ENCODE measurements at places on chromosomes 12 and 14.

DNA sequence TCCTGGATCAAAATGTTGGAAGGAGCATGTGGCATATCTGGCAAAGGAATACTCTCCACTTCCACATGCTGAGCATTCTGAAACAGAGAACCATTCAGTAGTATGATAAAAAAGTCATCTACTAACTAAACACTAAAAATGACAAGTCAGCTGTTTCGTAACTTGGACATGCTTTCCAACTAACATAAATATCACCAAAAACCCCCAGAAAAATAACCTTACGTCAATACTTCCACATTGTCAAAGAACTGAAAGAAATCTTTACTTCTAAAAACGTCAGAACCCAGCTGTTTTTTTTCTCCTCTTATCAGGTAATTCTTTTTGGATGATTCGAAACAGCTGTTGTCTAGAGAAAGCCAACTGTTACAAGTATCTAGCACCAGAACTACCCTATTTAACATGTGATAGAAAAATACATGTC, 8.2 kb downstream of the WBP11 start:
- no peak for DNase-seq

DNA sequence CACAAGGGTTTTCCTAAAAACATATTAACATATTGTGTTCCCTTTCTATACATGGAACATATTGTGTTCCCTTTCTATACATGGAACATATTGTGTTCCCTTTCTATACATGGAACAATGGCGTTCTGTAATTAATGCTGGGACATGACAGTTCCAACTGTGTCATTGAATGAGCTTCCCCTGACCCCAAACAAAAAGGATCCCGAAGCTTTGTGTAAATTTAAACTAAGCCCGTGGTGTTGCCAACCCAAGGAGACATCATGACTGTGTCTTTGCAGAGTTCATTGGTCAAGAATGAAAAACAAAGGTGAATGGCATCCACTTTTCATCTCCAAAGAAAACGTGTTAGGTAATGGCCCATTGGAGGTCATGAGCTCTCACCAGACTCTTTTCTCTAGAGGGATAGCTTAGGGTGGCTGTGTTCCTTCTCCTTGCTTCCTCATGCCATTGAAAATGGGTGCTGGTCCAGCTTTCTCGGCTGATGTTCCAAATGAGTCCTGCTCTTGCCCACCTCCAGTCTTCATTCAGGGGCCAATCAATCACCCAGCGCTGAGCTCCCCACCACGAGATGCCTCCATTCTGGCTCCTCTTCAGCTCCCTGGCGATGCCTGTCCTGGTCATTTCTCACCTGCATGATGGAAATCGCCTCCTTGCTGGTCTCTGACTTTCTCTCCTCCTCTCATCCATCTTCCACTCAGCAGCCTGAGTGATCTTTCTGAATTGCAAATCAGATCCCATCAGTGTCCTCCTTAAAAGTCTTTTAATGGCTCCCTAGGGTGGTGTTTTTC, 156.1 kb downstream of the VRK1 start:
- DNase-seq, result no peak

- no peak for DNase-seq
Measured at GRCh38 chr12:25992026-25992782, 33.7 kb downstream of the RASSF8 start.

- DNase-seq, result no peak
Measured at GRCh38 chr14:65128096-65128495, 25.8 kb upstream of the MAX start.

DNA sequence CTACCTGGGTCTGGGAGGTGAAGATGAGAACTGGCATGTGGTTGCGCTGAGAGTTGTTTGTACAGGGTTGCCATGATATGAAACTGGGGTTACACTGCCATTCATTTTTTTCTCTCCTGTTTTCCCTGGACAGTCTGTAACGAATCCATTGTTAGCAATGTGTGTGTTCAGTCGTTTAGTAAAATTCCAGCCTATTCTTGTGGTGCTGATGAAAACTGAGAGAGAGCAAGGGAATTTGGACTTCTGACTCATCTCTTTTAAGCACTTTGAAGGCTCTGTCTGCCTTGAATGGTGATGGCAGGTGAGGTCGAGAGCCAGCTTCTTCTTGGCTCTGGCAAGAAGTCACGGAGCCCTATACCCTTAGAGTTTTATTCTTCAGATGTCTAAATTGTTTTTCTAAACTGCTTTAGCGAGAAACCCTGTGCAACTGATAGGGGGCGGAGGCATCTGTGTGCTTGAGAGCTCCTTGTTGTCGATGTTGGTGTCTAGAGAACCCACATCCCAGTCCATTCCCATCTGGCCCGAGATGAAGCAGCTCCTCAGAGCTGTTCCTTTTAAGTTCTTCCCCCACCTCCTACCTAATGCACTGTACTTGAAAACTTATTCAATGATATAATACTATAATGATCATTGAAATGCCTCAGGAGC, 204.4 kb downstream of the TMX1 start:
- no peak for DNase-seq

DNA sequence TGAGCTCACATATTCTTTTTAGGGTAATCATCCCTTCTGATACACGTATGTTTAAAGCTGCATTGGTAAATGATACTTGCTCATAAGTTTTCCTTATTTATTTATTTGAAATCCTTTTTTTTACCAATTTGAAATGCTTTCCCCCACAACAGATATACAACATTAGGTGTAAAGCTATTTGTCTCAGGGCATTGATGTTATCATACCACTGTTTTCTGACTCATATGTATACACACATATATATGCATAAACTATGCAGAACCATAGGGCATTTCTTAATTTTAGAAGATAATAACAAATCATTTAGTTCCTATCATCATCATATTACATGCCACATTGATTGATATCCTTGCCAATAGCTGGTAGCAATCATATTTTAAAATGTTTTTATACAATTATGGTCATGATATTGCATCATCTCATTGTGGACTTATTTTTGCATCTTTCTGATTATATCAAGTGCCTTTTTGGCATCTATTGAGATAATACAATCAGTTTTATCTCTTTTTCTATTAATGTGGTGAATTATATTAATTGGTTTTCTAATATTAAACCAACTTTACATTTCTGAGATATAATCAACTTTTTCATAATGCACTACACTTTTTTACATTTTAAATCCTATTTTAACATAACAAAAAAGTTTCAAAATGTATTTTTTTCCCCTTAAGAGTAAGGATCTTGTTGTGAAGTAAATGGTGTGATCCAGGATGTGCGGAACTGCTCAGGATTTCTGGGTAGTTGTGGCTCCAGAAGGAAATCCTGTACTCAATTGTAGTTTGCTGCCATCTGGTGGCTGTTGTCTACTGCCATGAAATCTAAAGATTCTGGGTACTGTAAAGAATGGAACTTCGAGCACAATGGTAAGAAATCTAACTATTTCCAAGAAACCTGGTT, 16.7 kb downstream of the OR9K2 start:
- DNase-seq, result peak; percentile 15

- DNase-seq, result no peak
Measured at GRCh38 chr12:23014749-23015148, 389.8 kb downstream of the ETNK1 start.

DNA sequence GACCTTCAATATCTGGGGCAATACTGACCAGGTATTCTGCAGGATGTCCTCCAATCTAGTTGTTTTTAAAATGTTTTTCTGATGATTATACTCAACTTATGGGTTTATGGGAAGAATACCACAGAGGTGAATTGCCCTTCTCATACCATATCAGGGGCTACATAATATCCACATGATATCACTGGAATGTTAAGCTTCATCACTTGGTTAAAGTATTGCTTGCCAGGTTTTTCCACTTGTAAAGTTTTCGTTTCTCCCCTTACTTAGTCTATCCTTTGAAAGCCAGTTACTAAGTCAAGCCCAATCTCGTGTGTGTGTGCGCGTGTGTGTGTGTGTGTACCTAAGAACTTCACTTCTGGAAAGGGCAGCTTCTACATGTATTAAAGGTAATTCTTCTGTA, 980.9 kb upstream of the FBXO33 start:
- no peak for DNase-seq

GRCh38 chr12:54060975-54061778, 7.5 kb downstream of the HOXC4 start:
- no peak for DNase-seq

GRCh38 chr14:47674148-47674542, 1.3 kb downstream of the MDGA2 start:
- DNase-seq, result no peak

DNA sequence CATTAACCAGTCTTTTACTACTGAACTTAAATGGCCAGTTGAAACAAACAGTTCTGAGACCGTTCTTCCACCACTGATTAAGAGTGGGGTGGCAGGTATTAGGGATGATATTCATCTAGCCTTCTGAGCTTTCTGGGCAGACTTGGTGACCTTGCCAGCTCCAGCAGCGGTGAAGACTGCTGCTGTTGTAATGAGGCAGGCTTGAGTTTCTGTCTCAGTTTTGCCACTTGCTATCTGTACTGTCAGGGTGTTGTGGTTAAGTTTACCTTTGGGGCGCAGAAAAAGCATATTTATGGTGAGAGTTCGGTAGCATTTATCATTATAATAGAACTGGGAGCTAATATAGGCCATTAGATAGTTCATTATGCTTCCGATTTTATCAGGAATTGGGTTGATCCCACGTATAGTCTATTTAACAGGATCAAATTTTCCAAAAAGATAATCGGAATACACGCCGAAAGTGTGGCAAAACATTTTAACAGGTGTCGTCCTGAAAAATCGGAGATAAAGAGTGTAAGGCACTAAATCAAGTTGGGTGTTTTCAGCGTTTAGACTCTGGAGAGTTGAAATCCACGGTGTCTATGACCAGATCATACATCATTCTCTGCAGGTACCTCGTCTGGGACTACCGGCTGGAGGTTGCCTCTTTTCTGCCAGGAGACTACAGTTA, 688 bp upstream of the NECAP1 start:
- DNase-seq, result no peak

DNA sequence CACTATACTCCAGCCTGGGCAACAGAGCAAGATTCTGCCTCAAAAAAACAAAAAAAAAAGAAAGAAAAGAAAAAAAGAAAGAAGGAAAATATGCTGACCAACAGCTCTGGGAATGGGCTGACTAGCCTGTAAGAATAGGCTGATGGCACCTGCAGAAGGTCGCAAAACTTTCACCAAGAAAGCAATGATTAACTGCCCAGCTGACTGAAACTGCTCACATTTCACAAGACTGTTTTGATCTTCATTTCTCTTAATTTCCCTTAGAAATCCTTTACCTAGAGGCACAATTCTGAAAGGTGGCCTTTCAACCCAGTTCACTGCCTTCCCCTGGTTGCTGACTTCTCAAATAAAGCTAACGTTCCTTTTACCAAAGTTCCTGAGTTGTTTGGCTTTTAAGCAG, 12.4 kb downstream of the BEST3 start:
- DNase-seq, result no peak

- no peak for DNase-seq
Measured at GRCh38 chr12:129036135-129036534, 182.9 kb downstream of the GLT1D1 start.

DNA sequence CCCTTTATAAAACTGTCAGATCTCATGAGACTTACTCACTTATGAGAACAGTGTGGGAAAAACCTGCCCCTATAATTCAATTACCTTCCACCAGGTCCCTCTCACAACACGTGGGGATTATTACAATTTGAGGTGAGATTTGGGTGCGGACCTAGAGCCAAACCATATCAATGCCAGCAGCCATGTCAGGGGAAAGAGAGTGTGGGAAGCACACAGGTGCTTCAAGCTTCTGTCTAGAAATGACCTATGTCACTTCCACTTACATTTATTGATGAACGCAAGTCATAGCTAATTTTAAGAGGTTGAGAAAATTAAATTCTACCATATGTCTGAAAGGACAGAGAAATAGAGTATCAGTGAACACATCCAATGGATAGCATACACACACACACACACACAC, 32.5 kb upstream of the E2F7 start:
- DNase-seq, result no peak

- DNase-seq, result no peak
Measured at GRCh38 chr12:122139266-122139665, 34.8 kb downstream of the IL31 start.

DNA sequence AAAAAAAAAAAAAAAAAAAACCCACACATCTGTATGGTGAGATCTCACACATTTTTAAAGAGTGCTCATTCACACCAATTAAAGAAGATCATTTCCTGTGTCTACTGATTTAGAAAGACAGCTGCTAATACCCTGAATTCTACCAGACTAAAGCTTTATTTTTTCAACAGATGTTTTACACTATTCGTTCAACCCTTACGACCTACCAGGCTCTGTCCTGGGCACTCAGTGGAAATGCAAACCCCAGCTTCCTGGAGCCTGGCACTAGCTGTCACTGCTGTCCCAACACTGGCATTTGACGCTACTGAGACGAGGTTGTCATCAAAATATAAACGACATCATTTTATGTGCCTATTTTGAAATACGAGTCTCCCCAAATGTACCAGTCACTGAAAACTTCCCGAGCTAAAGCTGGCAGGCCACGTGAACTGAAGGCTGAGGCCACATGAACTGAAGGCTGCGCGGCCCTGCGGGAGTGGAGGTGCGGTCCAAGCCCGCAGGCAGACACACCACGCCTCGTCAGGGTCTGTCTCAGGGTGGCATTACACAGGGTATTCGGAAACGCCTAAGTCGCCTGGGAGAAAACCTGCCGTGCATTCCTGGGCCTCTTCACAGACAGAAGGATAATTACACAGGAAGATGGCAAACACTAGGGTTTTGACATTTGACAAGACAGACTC, 27.2 kb downstream of the SLC15A4 start:
- no peak for DNase-seq

DNA sequence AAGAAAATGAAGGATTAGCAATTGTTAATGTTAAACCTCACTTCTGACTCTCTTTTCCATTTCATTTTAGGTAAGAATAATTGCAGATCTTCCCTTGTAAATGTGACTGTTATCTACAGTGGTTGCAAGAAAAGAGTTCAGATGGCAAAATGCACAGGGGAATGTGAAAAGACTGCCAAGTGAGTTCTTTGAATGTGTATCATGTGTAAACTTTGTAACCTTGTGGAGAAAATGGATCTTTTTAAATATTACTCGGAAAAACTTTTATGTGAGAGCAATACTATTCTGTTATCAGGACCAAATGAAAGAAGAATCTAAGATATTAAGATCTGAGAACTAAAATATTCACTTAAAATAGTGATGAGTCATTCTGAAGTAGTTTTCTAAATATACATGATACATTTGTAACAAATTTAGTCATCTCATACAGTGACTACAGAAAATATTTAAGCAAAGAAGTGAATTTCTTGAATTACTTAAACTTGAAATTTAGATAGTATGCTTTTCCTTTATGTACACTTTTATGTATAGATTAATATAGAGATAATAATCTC, 122.5 kb upstream of the CNTN1 start:
- no peak for DNase-seq

DNA sequence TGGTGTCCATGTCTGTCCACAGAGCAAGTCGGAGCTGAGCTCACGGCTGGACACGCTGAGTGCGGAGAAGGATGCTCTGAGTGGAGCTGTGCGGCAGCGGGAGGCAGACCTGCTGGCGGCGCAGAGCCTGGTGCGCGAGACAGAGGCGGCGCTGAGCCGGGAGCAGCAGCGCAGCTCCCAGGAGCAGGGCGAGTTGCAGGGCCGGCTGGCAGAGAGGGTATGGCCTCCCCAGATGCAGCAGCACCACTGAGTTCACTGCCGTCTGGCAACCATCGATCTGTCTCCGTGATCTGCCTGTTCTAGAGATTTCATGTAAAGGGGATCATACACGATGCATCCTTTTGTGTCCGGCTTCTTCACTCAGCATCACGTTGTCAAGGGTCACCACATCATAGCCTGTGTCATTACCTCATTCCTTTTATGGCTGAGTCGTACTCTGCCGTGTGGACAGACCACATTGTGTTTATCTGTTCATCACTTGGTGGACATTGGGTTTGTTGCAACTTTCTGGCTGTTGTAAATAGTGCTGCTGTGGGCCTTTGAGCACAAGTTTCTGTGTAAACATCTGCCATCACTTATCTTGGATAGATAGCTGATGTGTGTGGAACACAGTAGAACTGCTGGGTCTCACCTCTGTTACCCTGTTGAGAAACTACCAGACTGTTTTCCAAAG, 21.9 kb downstream of the HIP1R start:
- DNase-seq, result no peak

All from stimulated activated CD4-positive, alpha-beta T cell treated with anti-CD3 and anti-CD28 coated beads, Interleukin-12 subunit alpha, Interleukin-12 subunit beta, amount 100 ng/mL, for 4 hours (primary cell).